ENCODE measurements at places on chromosomes 11 and 22.

- DNase-seq: no peak
Measured at GRCh38 chr11:17294033-17294432, 17.5 kb downstream of the NUCB2 start.

GRCh38 chr22:22045571-22046335 is 63.2 kb upstream of the TOP3B start:
- DNase-seq: no peak

- no peak for DNase-seq
Measured at GRCh38 chr11:122137078-122137793, 21.2 kb upstream of the BLID start.

DNA sequence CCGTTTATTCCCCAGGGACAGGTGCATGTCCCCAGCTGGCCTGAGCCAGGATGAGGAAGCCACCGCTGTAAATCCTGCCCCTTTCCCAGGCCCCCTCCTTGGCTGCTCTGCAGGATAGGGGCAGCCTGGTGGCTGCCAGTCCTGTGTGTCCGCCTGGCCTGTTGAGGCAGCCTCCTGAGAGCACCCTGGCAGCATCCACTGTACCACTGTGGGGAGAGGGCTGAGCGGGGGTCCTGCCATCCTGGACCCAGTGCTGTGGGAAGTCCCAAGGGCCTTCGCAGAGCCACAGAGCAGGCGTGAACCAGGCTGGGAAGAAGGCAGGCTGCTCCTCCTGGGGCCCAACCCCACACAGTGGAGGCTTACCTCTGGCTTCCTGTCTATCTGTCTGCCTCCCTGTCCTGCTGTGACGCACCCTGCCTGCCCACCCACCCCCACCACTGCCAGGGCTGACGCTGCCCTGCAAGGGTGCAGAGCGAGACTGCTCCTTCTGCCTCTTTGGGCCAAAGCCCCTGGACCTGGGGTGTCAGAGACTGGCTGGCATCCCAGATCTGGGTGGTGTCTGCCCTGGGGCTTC is 8.4 kb downstream of the KCTD17 start:
- no peak for DNase-seq

DNA sequence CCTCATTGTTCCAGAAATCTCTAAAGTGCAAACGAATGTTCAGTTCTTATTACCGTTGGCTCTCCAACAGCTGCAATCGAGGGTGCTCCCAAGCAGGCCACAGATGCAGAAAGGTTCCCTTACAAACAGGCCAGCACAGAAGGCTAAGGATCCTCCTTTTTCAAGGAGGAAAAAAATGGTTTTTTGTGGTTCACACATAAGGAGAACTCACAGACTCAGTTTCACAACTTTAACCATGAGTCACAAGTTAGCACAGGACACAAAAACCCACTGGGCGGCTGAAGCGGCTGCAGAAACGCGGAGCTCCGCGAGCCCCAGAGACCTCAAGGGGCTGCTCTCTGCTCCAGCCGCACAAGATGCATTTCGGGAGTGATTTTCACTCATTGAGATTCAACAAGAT is 98.2 kb upstream of the PRR5 start:
- no peak for DNase-seq

GRCh38 chr11:12705874-12706273 is 31.7 kb downstream of the TEAD1 start:
- no peak for DNase-seq

DNA sequence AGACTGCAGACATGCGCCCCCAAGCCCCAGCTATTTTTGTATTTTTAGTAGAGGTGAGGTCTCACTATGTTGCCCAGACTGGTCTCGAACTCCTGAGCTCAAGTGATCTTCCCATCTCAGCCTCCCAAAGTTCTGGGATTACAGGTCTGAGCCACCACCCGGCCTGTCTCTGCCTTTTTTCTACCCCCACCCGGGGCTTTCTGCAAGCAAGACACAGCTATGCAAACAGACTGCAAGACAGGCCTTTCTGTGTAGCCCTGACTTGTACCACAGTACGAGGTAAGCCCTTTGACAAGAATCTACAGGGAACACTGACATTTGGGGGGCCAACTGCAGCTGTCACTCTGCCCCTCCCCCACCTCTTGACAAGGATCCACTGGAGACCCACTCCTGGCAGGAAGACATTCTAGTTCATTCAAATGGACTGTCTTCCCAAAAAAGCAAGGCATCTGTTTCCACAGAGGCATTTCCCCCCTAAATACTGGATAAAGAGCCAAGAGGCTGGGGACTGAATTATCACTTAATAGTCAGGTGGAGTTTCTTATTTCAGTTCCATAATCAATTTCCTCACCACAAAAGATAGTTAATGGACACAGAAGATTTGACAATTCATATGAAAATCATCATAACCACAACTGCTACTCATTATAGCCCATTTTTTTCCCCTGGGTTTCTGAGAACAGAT is 118.2 kb downstream of the ABTB2 start:
- no peak for DNase-seq

GRCh38 chr11:58485961-58486360 is 21.9 kb downstream of the OR5B21 start:
- DNase-seq: no peak

- DNase-seq: no peak
Measured at GRCh38 chr11:126123686-126124085, 61.0 kb upstream of the CDON start.

GRCh38 chr11:81286550-81286949 is 1447.1 kb downstream of the FAM181B start:
- DNase-seq: no peak

DNA sequence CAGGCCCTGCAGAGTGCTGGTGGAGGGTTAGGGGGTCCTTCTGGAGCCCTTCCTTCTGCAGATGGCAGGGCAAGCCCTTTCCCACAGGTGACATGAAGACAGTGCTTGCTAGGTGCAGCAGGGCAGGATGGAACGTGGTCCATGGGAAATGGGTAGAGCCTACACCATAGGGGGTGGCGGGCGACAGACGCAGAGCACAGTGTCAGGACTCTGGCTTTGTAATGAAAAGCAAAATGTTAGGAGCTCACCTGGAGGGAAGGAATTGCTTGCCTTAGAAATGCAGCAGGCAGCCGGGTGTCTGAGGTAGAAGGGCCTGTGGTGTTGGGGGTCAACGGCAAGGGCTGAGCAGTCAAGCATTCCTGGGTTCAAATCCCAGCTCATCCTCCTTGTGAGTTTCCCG is 54.9 kb downstream of the ARHGAP8 start:
- DNase-seq: no peak

GRCh38 chr11:132046288-132046865 is 676.0 kb downstream of the NTM start:
- DNase-seq: no peak

- no peak for DNase-seq
Measured at GRCh38 chr11:125892071-125892470, 4.6 kb downstream of the HYLS1 start.

GRCh38 chr22:19746726-19747125 is 13.9 kb upstream of the TBX1 start:
- no peak for DNase-seq

- DNase-seq: no peak
Measured at GRCh38 chr11:64176751-64177150, 9.2 kb upstream of the STIP1 start.

GRCh38 chr11:31887180-31887579 is 76.1 kb upstream of the PAX6 start:
- no peak for DNase-seq

DNA sequence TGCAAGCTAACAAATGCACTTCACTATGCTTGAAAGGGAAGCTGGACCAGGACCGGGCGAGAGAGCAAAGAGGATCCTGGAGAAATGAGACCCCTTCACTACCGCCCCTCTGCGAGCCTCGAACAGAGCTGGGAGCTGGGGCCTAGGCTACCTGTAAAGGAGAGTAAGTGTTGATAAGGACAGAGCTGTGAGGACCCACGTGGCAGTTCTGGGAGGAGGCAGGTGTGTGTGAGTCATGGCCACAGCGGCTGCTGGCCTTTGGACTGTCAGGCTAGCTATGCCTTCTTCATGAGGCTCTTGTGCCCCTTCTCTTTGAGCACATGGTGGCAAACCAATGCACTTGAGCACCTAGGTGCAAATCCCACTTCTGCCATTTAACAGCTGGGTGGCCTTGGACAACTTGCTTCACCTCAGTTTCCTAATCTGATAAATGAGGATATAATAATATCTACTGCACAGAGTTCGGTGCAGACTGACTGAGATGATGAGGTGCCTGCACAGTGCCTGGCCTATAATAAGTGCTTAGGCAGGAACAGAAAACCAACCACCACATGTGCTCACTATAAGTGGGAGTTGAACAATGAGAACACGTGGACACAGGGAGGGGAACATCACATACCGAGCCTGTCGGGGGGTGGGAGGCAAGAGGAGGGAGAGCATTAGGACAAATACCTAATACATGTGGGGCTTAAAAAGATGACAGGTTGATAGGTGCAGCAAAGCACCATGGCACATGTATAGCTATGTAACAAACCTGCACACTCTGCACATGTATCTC is 35.3 kb upstream of the KCNJ11 start:
- DNase-seq: no peak

- no peak for DNase-seq
Measured at GRCh38 chr22:34623580-34623979, 442.4 kb upstream of the ISX start.

DNA sequence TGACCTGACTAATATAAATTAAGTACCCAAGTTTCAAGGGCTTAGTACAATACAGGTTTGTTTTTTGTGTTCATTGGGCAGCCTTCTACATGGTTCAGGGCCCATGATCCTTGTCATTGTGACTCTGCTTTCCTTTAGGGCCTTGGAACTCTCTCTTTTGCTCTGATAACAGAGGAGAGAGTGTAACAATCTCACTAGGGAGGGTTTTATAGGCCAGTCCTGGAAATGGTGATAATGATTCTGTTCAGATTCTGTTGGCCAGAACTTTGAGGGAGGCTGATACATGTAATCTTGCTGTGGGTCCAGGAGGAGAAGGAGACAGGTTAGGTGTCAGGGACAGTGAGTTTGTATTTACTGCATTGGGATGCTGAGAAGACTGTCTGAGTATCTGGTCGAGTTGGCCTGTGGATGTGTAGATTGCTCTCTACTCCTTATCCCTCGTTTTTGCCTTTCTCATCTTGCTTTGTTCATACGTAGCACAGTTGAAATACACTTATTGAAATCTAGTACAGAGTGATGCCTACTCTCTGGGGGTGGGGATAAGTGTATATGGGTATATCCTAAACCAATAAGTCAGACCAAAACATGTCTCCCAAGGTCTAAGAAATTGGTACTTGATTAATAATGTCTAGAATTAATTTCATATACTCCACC is 37.5 kb upstream of the HEPHL1 start:
- no peak for DNase-seq

GRCh38 chr11:3227568-3228444 is 4.4 kb downstream of the MRGPRE start:
- DNase-seq: no peak

GRCh38 chr11:66349084-66349386 is 1.6 kb upstream of the B4GAT1 start:
- no peak for DNase-seq

DNA sequence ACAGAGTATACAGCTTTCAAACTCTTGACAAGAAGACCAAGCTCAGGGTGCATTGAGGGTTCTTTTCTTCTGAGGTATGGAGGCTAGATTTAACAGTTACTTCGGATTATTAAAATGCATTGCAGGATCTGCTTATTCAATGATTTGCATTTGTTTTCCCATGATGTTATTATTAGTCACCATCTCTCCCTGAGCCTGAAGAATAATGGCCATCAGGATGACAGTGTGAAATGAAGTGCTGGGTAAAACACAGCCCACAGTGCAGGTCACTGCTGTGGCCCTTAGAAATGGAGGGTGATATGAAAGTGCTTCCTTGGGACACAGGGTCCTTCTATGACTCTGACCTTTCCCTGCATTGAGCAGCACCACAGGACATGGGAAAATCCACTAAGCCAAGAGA is 40.0 kb downstream of the TECTA start:
- DNase-seq: no peak

- no peak for DNase-seq
Measured at GRCh38 chr11:2675540-2675939, 24.3 kb downstream of the KCNQ1OT1 start.

- no peak for DNase-seq
Measured at GRCh38 chr11:130625578-130626306, 177.3 kb downstream of the ADAMTS15 start.

- no peak for DNase-seq
Measured at GRCh38 chr11:8327761-8328192, 64.1 kb upstream of the LMO1 start.

DNA sequence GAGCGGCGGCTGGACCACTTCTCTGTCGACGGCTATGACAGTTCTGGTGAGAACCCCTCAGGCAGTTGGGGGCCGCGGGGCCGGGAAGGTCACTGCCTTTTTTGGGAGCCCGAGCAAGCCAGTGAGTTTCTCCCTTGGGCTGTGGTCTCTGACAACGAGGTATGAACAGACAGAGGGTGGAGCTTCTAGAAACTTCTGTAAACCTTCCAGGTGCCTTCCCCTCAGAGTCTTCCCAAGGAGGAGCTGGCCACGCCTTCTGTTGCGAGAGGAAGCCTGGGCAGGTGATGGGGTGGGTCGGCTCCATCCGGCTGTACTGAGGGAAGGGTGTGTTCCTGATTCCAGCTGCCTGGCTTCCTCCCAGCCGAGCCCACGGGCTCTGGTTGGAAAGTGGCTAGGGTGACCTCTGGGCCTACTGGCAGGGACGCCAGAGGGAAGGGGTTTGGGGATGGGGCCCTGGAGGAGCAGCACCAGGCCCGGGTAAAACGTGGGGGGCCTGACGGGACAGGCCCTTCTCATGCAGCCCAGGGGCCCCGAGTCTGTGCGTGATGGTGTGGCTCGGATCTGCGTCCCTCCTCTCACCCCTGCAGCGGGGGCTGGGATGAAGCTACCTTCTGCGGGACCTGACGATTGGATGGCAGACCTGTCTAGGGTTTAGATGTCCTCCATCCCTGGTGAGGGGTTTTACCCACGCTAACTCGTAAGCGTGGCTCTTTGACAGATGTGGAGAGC is 110.8 kb downstream of the KCNQ1OT1 start:
- no peak for DNase-seq

All from NCI-H2227 treated with DMSO at 0.1 percent for 48 hours (cell line).